ENCODE measurements at places on chromosomes 12 and 14.

DNA sequence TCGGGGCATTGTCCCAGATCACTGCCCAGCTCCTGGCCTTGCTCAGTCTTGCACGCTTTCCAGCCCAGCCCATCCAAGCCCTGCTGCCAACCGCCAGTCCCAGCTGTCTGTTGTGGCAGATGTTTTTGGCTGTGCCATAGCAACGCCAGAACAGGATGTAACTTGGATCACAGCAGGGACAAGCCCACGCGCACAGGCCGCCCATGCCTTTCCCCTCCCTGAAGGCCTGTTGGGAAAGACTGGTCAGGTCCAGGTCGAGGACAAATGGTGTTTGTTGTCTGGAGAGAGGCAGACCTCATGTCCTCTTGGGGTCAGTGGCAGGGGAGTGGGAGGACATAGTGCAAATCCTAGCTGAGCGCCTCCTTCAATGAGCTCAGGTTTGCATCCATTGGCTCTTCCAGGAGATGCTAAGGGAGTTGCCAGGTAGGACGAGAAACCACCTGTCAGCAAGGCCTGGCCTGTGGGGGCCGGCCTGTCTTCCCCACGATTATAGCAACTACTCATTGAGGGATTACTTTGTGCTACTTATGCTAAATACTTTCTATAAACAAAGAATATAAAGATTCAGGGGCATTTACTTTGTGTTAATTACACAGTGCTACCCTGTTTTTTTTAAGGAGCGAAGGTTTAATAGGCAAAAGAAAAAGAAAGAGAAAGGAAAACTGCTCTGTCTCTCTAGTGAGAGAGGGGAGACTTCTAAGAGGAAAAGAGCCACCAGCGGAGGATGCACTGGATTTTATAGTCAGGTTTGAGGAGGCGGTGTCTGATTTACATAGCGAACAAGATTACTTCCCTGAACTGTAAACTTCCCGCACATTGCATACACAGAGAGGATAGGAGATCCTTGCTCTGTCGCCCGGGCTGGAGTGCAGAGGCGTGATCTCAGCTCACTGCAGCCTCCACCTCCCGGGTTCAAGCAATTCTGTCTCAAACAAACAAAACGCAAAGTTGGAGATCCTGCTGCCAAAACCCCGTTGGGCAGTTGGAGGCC is 42.8 kb upstream of the CORO1C start:
- DNase-seq: peak; percentile 71

- DNase-seq: no peak
Measured at GRCh38 chr12:120130011-120130410, 13.5 kb upstream of the RAB35 start.

GRCh38 chr14:74905595-74906142 is 17.4 kb downstream of the RPS6KL1 start:
- DNase-seq: peak; percentile 47

- DNase-seq: no peak
Measured at GRCh38 chr14:104438166-104438887, 141.2 kb upstream of the C14orf180 start.

GRCh38 chr14:22456998-22457594 is 131.9 kb downstream of the DAD1 start:
- DNase-seq: no peak

DNA sequence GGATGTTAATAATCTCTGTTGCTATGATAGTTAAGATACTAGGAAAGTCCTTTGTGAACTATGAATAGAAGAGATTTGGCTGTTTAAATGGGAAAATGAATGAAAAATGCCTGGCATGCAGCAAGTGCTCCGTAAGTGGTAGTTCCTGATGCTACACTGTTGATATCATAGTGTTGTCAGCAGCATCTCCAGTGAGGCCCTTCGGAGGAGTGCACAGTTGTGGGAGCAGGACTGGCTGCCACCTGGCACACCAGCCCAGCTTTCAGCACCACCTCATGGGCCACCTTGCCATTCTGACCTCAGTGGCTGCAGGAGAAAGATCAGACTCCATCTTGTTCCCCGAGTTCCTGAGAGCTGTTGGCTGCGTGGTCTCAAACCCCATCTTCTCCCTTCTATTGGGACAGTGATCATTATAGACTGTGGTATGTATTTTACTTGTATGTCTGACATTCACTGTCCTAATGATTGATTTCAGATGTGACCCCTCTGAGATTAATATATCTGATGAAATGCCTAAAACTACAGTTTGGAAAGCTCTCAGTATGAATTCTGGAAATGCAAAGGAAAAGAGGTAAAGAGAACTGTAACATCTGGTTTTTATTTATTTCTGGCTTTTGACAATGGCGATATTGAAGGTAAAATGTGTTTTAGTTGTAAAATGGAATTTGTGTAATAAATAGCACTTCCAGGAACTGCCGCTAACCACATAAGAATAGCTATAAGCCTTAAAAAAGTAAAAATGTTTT is 80.9 kb downstream of the SLC4A8 start:
- no peak for DNase-seq

GRCh38 chr12:65948320-65949008 is 124.2 kb downstream of the HMGA2 start:
- DNase-seq: peak; percentile 97

GRCh38 chr12:23169696-23170013 is 544.7 kb downstream of the ETNK1 start:
- DNase-seq: no peak

DNA sequence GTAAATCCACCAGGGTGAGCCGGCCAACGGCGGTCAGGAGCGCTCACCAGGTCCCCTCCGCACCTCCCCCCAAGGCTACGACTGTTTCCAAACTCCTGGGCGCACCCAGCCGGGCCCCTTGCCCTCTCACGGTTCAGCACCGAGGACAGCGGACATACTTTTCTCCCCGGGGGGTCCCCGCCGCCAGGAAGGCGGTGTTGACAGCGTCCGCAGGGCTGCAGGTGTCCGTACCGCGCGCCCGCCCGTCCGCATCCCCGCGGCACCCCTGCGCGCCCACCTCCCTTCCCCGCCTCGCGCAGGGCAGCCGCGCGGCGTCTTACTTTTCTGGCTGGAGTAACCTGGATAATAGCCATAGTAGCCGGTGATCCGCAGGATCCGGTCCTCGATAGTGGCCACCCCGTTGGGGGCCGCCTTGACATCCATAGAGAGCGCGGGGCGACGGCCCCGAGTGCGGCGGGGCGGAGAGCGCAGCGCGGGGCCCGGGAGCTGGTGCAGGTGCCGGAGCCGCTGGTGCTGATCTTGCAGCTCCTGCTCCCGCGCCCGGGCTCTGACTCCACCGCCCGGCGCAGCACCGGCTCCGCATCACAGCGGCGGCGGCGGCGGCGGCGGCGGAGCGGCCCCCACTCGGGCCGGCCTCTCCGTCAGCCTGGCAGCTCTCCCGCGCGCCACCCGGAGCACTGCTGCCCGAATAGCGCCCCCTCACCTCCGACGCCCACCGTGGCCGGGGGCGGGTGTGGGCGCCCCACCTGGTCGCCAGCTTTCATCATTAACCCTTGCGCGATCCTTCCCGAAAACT is at the start of gene SLC35F4:
SLC35F4 (minus strand) TSS at position 690 of the 796 bp plus-strand sequence.
- peak; percentile 46 for DNase-seq

DNA sequence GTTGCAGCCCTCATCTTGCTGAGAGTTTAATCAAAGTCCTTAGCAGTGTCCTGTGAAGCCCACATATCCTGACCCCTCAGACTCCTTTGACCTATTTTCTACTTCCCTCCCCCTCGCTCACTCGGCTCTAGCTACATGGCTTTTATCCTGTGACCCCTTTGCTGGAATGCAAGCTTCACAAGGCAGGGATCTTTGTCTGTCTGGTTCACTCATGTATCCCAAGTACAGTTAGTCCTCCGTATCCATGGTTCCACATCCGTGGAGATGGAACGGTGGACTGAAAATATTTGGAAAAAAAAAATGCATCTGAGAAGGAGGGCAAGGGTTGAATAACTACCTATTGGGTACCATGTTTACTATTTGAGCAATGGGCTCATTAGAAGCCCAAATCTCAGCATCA is 173.8 kb downstream of the BCAT1 start:
- no peak for DNase-seq

DNA sequence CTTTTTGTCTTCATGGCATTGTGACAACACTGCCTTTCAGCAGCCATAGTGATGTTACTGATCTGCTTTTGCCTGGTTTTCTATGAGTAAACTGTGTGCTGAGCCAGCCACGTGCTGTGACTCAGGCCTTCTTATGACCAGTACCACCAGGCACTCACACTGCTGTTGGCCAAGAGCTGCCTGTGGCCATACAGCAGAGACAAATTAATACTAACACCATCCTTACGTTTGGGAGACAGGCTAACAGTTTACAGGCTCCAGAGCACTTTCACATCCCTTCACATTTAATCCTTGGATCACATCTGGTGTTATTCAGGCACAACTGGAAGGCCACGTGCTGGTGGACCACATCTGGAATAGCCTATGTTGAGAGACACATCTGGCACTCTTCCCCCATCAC is 377.9 kb downstream of the CCDC91 start:
- DNase-seq: peak; percentile 87

GRCh38 chr14:77025744-77026165 is 2.8 kb downstream of the IRF2BPL start:
- peak; percentile 22 for DNase-seq

GRCh38 chr12:101992091-101992490 is 69.7 kb downstream of the WASHC3 start:
- no peak for DNase-seq

GRCh38 chr12:5259523-5259922 is 172.4 kb upstream of the NTF3 start:
- peak; percentile 51 for DNase-seq

DNA sequence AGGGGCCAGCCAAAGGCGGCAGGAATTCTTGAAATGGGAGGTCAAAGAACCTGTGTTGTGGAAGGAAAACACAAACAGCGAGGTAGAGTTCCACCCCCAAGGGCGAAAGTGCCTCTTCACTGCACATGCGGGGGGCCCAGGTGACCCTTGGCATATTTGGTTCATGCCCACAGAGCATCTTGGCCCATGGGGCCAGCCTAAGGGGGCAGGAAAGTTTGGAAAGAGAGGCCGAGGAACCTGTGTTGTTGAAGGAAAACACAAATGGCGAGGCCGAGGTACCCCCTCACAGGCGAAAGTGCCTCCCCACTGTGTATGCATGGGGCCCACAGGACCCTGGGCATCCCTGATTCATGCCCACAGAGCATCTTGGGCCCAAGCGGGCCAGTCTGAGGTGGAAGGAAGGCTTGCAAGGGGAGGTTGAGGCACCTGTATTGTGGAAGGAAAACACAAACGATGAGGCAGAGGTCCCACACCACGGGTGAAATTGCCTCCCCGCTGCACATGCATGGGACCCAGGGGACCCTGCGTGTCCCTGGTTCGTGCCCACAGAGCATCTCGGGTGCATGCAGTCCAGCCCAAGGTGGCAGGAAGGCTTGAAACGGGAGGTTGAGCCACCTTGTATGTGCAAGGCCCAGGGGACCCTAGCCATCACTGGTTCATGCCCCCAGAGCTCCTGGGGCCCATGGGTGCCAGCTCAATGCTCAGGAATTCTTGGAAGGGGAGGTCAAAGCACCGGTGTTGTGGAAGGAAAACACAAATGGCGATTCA is 384.1 kb downstream of the ALG10 start:
- DNase-seq: no peak

DNA sequence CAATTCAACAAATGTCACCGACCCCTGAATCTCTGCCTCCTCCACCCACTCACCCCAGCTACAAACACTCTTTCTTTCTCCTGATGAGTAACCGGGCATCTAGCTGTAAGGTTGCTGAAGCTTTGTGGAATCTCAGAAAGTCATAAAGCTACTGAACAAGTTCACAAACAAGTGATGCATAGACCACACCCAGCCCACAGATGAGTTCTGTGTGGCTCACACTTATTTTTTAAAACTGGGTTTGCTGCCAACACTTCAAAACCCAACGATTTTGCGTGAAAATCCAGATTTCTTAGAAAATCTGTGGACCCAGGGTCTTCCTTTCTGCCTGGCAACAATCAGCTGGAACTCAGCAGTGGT is 96.1 kb downstream of the APAF1 start:
- no peak for DNase-seq

- no peak for DNase-seq
Measured at GRCh38 chr12:54561164-54561563, 11.8 kb downstream of the PDE1B start.

DNA sequence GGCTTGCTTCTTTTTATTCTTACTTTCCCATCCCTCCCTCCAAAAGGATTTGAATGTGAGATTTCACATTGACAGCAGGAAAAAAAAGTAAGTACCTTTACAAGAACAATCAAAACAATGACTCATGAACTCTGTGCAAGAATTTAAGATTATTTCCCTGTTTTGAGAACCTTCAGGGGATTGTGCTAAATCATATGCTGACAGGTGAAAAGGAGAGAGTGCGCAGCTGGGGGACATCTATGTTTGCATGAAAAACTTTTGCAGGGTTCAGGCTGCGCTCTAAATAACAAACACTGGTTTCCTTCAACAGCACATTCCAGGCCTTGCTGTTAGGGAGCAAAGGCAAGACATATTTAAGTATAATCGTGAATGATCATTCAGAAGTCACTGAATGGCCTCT is 27.3 kb downstream of the RERG start:
- DNase-seq: no peak

GRCh38 chr12:1907652-1908611 is 10.5 kb downstream of the CACNA2D4 start:
- no peak for DNase-seq

- DNase-seq: no peak
Measured at GRCh38 chr14:101511620-101512375, 49.5 kb upstream of the DIO3 start.

GRCh38 chr14:61111209-61111665 is 130.2 kb downstream of the SLC38A6 start:
- DNase-seq: peak; percentile 69

DNA sequence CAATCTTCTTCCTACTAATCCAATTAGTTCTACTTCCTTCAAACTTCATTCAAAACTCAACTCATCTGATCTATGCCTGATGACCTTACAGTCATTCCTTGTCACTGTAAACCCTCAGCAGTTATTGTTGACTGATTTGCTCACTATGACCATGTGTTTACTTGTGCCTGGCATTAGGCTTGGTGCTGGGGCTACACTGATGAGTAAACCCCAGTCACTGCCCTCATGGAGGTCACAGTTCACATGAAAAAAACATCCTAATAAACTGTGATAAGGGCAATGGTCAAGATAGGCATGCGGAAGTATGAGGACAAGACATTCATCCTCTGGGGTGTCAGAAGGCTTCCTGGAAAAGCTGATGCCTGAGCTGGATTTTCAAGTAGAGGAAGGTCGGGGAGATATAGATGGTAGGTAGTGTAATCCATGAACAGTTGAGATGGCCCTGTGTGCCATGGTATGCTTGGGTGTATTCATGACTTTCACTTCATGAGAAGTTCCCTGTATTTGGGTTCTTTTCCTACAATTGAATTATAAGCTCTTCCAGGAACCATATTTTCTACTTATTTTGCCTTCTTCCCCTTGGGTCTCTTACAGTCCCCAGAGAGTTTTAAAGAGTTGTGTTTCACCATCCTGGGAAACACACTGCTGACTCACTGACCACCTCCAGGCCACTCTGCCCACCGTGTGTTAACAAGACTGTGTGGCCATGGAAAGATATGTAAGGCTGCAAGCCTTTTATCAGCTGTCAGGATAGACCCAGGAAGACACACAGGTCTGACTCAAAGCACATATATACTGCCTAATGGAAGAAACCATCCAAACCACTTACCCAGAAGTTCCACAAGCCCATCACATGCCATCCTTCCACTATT is 38.7 kb upstream of the DUSP6 start:
- peak; percentile 67 for DNase-seq

Data from fibroblast of skin of back (primary cell).